ENCODE measurements at places on chromosomes 13 and 19.

- DNase-seq, result no peak
These were observed 170.8 kb downstream of the NUFIP1 start for GRCh38 chr13:44818428-44818827.

- no peak for DNase-seq
These were observed 141.0 kb upstream of the TMTC4 start for GRCh38 chr13:100815476-100816046.

- DNase-seq, result no peak
These were observed 58.4 kb upstream of the FAM216B start for GRCh38 chr13:42722883-42723539.

GRCh38 chr19:54373781-54374631, 9.3 kb upstream of the LAIR1 start:
- DNase-seq, result no peak

- no peak for DNase-seq
These were observed 236.5 kb downstream of the FOXO1 start for GRCh38 chr13:40429706-40430545.

- DNase-seq, result no peak
These were observed 261.1 kb downstream of the TBC1D4 start for GRCh38 chr13:75220861-75221260.

DNA sequence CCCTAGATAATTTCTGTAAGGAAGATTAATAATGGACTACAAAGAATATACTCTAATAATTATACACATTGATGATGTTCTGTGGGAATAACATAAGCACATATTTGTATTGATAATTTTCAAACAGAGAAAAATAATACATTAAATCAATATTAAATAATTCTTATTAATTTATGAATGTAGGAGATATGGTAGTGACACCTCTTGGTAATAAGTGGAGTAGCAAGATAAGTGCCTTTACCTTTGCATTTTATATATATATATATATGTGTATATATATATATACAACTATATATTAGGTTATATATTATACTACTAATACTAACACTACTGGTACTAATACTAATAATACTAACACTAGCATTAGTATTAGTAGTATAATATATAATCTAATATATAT, 905.8 kb downstream of the SLITRK1 start:
- no peak for DNase-seq

- no peak for DNase-seq
These were observed 3.2 kb downstream of the NCLN start for GRCh38 chr19:3188627-3189596.

DNA sequence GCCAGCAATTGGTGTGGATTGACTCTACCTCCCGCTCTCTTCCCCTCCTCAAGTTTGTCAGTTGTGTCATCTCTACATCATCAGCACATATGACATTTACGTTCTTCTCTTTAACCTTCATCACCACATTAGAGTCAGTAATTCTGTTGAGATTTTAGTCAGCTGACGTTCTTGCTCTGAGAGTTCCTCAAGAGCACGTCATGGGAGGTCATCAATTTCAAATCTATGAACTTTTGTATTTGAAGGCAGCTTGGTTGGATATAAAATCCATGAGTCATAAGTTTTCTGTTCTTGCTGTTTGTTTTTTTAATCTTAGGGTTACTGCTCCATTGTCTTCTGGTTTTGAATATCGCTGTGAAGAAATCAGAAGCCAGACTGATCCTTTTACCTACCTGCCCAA, 21.8 kb upstream of the ARGLU1 start:
- no peak for DNase-seq

GRCh38 chr19:27652796-27653195, 1560.2 kb downstream of the UQCRFS1 start:
- no peak for DNase-seq

DNA sequence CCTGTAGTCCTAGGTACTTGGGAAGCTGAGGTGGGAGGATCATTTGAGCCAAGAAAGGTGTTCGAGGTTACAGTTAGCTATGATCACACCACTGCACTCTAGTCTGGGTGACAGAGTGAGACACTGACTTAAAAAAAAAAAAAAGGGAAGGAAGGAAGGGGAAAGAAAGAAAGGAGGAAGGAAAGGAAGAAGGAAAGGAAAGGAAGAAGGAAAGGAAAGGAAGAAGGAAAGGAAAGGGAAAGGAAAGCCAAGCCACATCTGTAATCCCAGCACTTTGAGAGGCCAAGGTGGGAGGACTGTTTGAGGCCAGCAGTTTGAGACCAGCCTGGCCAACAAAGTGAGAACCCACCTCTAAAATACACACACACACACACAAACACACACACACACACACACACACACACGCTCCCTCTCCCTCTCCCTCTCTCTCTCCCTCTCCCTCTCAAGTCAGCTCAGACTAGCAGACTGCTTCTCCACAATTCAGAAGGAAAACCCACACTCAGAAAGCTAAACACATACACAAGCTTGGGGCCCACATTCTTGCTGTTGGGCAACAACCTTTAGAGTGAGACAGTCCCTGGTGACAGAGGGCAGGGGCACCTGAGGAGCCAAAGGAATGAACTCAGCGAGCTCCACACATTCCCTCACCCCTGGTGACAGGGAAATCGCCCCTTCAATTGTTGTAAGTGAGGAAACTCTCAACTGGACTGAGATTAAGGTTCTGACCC, 2.7 kb downstream of the ZNF709 start:
- no peak for DNase-seq

GRCh38 chr13:113288880-113289279, 8.2 kb upstream of the LAMP1 start:
- no peak for DNase-seq

GRCh38 chr13:109357751-109358471, 428.5 kb downstream of the IRS2 start:
- DNase-seq, result no peak

DNA sequence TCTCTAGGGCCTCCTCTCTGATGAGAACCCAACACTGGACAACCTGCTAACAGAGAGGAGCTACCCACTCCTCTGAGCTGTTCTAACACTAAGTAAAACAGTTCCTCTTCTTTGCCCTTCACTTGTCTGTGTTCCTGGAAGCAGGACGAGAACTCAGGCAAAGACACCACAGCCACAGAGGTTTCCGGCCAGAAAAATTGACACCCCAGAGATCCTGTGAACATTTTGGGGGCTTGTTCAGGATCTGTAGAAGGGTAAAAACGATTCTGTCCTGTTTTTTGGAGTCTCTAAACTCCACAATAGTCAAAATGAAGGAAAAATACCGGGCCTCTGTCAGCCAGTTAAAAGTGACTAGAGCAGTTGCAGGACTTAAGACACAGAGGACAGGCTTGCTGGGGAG, 165.9 kb downstream of the B3GLCT start:
- DNase-seq, result no peak

DNA sequence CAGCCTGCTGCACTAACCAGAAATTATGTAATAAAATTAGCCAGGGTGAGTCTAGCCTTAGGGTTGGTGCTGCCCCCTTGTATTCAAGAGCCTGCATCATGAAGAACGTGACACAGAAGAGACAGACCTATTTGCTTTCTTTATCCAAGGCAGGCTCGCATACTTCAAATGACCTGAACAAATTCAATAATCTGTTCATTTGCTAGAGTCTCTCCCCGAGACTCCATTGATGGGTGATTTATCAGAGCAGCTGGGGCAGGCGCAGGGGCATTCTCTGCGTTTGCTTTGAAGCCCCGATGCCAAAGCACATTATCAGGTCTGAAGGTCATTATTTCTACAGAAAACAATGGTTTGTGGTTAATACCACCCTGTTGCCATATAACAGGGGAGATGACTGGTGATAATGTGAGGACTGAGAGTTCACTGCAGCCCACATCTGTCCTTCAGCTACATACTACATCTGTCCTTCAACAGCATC, 520.3 kb downstream of the DIAPH3 start:
- DNase-seq, result no peak

DNA sequence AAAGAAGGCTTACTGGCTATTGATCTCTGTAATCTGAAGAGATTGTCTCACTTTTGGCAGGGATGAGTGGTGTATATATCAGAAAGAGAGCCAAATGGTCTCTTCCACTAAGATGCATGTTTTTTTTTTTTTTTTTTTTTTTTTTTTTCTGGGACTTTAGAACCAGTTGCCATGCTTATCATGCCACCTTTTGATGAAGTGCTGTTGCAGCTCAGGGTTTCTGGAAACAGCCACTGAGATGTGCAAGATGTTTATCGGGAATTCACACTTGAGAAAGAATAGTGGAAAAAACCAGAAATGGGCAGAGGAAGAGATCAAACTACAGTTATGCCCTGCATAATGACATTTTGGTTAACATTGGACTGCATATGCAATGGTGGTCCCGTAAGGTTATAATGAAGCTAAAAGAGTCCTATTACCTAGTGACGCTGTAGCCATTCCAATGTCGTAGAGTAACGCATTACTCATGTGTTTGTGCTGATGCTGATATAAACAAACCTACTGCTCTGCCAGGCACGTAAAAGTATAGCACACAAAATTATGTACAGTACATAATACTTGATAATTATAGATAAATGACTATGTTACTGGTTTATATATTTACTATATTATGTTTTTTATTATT, 121.0 kb downstream of the KLF5 start:
- no peak for DNase-seq

- no peak for DNase-seq
These were observed 5.7 kb upstream of the TNFSF13B start for GRCh38 chr13:108263621-108264355.

- no peak for DNase-seq
These were observed 131.6 kb downstream of the KL start for GRCh38 chr13:33147832-33148231.

DNA sequence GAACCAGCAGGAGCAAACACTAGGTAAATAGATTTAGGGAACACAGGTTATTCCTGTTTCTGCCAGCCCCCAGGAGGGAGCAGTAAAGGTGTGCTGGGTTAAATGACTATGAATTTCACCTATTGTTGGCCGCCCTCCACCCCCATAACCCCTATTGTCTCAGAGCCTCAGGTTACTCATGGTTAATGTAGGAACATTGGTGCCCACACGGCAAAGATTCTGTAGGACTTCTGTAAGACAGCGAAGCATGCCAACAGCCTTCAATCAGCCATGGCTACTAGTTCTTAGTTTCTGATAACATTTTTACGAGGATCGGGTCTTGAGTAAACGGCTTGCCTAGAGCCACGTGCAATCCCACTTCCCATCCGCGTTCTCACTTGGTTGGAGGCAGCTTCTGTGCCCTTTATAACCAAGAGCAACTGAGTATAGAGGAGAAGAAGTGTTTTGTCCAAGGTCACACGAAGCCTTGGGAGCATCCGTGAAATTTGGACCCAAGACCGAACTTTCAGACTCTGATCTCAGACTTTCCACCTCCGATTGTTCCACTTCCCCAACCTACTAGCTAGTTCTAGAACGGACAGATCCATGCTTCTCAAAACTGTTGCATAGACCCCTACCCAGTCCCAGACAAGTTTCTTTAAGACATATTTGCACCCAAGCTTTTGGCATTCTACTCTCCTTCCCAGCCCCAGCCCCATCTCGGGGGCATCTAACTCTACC, 5.1 kb upstream of the CACNG8 start:
- no peak for DNase-seq

DNA sequence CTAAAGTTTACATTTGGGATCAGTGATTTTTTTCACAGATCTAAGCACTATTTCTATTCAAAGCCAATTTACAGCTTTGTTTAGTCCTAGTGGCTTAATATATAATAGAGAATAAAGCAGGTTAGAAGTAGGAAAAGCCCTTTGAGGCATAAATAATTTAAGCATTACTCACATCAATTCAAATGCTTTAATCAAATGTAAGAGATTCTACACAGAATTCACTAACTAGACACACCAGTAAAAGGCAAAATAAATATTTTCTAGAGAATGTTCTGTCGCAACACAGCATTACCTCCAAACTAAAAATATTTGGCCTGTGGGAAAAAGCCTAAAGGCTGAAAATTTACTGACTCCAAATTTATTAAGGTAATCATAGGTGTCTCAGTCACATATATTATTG, 31.3 kb downstream of the KCTD12 start:
- no peak for DNase-seq

GRCh38 chr13:102900193-102900608, 54.4 kb downstream of the ERCC5 start:
- no peak for DNase-seq

DNA sequence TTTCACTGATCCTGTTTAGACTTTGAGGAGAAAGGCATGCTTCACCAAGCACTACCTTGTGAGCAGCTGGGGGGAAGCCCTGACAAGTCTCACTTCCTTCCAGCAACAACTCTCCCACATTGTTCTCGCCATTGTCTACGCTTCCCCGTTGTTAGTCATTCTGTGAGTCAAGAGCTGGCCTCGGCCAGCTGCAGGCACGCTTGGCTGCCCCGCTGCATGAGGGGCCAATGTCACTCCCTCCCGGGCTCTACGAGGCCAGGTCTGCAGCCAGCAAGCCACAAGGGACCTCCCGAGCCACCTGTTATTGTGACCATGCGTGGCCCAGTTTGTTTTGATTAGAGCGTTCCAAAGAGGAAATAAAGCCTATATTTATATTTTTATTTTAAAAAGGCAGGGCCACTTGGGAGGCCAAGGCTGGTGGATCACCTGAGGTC, 220.9 kb downstream of the FOXO1 start:
- no peak for DNase-seq
